ENCODE measurements at places on chromosomes 13 and 19. TPM values are rescaled to one million over a fixed set of nuclear protein-coding genes. Genes with fewer than 3 reads are reported as not detected.

The CD209 gene
- not detected for total RNA-seq

The PEAK3 gene
- not detected for total RNA-seq

The NDUFA7 gene
- total RNA-seq = 63.6 TPM

The LATS2 gene
- 37.8 TPM for total RNA-seq

The CEACAM7 gene
- total RNA-seq = not detected

The ZNF578 gene
- 0.16 TPM for total RNA-seq

The GDF15 gene
- total RNA-seq = 20.4 TPM

The GRK1 gene
- not detected for total RNA-seq

The SELENOV gene
- not detected for total RNA-seq

The ZNF235 gene
- total RNA-seq = 0.33 TPM

The PDCD2L gene
- total RNA-seq = 19.4 TPM

The AKAP8L gene
- 49.7 TPM for total RNA-seq

The NTN5 gene
- not detected for total RNA-seq

The NCR1 gene
- not detected for total RNA-seq

The EHD2 gene
- total RNA-seq = 161 TPM

The PCCA gene
- 6.8 TPM for total RNA-seq

The ZNF575 gene
- 0.16 TPM for total RNA-seq

The PROSER3 gene
- 13.4 TPM for total RNA-seq

The SHC2 gene
- 0.16 TPM for total RNA-seq

The WDR87 gene
- total RNA-seq = not detected

The TEKTIP1 gene
- total RNA-seq = not detected

The URAD gene
- total RNA-seq = not detected

The PSG11 gene
- total RNA-seq = not detected

The RNF17 gene
- total RNA-seq = 0.13 TPM

The SLC46A3 gene
- total RNA-seq = 5.6 TPM

The PPP1R13L gene
- 31.1 TPM for total RNA-seq

The CASP14 gene
- not detected for total RNA-seq

The CYP4F3 gene
- not detected for total RNA-seq

The CPB2 gene
- total RNA-seq = not detected

The SYNE4 gene
- total RNA-seq = 3.4 TPM

The DCT gene
- total RNA-seq = under 0.01 TPM

The KIR2DL4 gene
- not detected for total RNA-seq

The DPY19L3 gene
- total RNA-seq = 40.2 TPM

The ZNF536 gene
- total RNA-seq = 0.38 TPM

The HPN gene
- total RNA-seq = not detected

The SULT2A1 gene
- not detected for total RNA-seq

The GPX4 gene
- total RNA-seq = 420 TPM

The NDUFB7 gene
- 624 TPM for total RNA-seq

The ZNF628 gene
- total RNA-seq = 19.0 TPM

The GSX1 gene
- total RNA-seq = not detected

The ATXN8OS gene
- total RNA-seq = not detected

The ZNF763 gene
- total RNA-seq = 0.89 TPM

The LGALS7B gene
- not detected for total RNA-seq

Measured in mesangial cell (primary cell).